ENCODE measurements at places on chromosomes 7 and 10.

DNA sequence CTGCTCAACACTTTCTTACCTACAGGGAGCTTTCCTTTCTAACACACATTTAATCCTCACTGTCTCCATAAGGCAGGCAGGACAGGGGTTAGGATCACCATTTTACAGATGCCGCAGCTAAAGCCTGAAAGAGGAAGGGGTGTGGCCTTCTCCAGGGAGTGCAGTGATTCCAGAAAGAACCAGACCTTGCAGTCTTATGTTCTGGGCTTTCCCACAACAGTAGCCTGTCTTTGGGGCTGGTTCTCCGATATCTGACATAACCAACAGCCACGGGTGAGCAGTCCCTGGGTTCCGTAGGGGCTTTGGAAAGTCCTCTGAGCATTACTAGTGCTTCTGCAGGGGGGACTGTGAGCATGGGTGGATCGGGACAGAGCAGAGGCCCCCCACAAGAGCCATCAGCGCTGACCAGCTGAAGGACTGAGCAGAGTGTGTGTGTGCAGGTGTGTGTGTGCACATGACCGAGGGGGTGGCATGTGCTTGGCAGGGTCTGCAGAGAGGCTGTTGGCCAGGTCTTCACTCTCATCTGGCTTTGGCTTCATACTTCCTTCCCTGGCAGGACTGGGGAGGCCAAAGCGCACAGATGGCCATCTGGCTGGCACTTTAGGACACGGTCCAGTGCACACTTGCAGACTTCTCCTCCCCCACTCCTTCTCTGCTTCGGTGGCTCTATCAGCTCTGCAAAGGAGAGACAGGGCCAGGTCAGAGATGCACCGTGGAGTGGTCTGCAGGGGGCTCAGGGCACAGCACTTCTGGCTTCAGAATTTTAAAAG lies 400.3 kb downstream of the RPS24 start:
- no peak for DNase-seq

- DNase-seq = no peak
These were observed 130.9 kb upstream of the MBL2 start for GRCh38 chr10:52903397-52903938.

DNA sequence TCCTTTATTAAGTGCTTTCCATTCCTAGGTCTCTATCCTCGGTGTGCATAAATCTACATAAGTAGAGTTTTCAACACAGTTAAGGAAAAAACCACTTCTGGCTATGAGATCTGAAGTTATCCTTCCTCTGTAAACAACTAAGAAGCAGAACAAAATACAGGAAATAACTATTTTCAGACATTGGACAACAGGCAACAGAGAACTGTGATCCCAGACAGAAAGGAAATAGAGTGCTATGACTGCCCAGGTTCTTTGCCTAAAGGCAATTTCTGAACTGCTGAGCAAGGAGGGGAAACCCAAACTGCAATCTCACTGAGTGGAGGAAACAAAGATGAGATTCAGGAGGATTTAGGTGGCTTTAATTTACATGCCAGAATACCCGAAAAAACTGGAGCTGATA lies 285.4 kb downstream of the SNX13 start:
- no peak for DNase-seq

- DNase-seq = no peak
These were observed 74.8 kb downstream of the SEPTIN14 start for GRCh38 chr7:55787796-55788195.

GRCh38 chr7:8386926-8387550 lies 46.4 kb upstream of the NXPH1 start:
- no peak for DNase-seq
